ENCODE measurements at places on chromosomes 4 and X.

GRCh38 chr4:38177035-38177546, 216.9 kb downstream of the PTTG2 start:
- peak; percentile 31 for DNase-seq

- DNase-seq, result no peak
These were observed 102.9 kb downstream of the GRXCR1 start for GRCh38 chr4:42995343-42995944.

- DNase-seq, result no peak
These were observed 105.6 kb downstream of the EFNB1 start for GRCh38 chrX:68934421-68934820.

DNA sequence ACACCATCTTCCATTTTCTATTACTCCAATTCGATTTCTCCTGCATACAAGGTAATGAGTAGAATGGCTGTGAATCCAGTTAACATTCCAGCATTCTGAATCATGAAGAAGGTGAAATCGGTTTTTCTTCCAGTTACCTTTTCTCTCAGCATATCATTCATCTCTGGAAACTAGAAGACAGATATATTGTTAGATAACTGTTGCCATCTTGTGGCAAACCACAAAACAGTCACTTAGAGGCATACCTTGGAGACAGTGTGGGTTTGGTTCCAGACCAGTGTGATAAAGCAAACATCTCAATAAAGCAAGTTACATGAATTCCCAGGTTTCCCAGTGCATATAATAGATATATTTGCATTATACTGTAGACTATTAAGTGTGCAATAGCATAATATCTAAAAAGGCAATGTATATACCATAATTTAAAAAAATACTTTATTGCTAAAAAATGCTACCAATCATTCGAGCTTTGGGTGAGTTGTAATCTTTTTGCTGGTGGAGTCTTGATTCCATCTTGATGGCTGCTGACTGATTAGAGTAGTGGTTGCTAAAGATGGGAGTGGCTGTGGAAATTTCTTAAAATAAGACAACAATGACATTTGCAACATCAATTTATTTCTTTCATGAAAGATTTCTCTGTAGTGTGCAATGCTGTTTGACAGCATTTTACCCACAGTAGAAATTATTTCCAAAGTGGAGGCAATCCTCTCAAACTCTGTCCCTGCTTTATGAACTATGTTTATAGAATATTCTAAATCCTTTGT, 82.1 kb downstream of the SLC39A8 start:
- DNase-seq, result peak; percentile 9

DNA sequence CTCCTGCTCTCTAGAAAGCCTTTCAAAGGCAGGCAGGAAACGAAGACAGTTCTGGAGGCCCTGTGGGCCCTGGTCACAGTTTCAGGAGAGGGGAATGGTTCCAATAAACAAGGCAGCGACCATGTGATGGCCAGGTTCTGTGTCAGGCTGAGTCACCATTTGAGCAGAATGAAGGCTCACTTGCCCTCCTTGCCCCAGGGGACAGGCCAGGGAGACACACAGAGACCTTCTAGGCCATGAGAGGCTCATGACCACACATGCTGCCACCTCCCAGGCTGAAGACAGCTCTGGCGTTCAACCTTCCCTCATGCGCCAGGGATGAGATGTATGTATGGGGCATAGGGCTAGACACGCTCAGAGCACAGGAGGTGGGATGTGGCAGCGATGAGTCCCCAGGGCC, 22.9 kb upstream of the TRIM2 start:
- no peak for DNase-seq

GRCh38 chrX:144849141-144849540, 398.2 kb upstream of the SPANXN1 start:
- no peak for DNase-seq
